ENCODE measurements at places on chromosomes 7 and 10.

DNA sequence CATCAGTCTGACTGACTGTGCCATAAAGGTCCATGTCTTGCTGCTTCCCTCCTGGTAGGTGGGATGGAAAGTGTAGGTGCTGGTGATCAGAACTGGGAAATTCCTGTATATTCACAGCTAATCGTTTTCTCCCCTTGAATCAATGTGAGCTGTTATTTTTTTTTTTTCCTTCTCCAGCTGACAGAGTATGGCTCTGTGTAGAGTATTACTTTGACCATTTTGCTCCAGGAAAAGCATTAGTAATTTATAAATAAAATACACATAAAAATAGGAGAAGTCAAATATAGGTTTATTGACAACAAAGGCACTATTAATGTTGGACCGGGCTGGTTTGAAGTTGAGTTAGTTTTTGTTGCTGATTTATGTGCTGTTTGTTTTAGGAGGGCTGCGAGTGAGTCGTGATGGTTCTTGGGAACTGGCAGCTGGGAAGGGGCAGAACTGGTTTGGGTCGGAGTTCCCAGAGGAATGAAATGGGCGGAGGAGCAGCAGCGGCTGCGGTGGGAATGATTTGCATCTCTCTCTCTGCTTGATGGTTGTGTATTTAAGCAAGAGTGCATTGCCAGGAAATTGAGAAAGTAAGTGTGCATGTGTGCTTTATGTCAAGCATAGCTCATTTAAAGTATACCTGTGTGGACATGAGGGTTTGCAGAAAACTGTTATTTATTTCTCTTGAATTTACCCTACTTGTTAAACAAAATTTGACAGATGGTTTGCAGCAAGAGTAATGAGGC, 80.9 kb downstream of the LRMDA start:
- DNase-seq = no peak

GRCh38 chr7:101333912-101334311, 12.3 kb upstream of the IFT22 start:
- no peak for DNase-seq

GRCh38 chr7:20144801-20145200, 72.4 kb downstream of the MACC1 start:
- no peak for DNase-seq

DNA sequence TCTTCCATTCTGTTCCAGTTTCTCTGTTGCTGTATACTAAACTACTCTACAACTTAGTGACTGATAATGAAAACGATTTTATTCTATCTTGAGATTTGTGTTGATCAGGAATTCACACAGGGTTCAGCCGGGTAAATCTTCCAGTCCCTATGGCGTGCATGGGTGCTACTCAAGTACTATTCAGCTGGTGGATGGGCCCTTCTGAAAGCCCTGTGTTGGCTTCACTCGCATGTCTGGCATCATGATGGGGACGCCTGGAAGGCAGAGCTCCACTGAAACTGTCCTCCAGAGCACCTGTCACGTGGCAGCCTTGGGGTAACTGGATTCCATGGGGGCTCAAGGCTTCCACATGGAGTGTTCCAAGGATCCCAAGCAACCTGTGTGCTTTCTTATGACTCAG, 86.0 kb upstream of the ZMIZ1 start:
- DNase-seq = no peak

GRCh38 chr7:12490107-12490688, 80.3 kb upstream of the SCIN start:
- DNase-seq = no peak

GRCh38 chr10:77180794-77181193, 456.8 kb downstream of the KCNMA1 start:
- no peak for DNase-seq

GRCh38 chr10:15426558-15426957, 55.5 kb upstream of the FAM171A1 start:
- DNase-seq = no peak

DNA sequence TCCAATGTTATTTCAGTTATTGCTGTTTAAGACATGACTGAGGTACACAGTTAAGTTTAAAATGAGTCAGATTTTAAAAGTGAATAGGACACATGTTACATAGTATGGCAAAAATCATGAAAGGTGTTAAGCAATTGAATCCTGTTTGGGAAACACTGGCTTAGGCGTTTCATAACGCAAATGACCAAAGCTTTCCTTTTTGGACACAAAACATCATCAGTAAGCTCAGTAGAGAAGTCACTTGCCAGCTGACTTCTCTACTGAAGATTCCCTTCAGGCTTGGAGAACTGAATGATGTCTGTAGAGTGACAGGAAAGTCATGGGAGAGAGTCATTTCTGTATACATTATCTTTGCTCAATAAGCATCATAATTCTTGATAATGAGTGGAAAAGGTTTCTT, 64.4 kb upstream of the RSBN1L start:
- DNase-seq = no peak

- no peak for DNase-seq
Measured at GRCh38 chr10:16477757-16478156, 40.9 kb downstream of the PTER start.

DNA sequence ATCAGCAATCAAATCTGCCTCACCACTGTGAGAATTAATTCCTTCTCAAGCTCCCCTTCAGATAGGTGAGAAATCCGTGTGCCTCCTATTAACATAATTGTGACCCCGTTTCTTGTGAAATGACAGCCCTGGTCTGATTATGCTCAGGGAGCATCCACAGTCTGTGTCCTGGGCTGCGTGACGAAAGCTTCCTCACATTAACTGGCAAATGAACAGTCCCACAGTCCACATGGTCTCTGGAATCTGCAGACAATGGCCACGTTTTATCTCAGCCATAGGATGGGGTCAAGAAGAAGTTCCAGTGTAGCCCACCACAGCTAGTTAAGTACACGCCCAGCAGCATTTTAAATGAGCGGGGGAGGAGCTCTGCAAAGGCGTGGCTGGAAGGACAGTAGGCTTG, 229.2 kb downstream of the RPS24 start:
- DNase-seq = no peak

DNA sequence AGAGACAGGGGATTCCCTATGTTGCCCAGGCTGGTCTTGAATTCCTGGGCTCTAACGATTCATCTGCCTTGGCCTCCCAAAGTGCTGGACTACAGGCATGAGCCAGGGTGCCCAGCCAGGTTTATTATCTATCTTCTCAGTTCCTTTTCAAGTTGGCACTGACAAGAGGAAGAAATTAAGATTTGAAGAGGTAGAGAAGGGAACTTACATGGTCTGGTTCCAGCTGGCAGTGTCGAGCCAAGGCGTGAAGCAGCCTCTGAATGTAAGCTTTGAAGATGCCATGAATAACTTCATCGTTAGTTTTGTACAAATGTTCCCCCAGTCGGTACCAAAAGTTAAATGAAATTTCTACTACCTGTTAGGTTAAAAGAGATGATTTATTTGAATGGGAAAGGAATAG, 57.7 kb downstream of the TNPO3 start:
- DNase-seq = no peak

DNA sequence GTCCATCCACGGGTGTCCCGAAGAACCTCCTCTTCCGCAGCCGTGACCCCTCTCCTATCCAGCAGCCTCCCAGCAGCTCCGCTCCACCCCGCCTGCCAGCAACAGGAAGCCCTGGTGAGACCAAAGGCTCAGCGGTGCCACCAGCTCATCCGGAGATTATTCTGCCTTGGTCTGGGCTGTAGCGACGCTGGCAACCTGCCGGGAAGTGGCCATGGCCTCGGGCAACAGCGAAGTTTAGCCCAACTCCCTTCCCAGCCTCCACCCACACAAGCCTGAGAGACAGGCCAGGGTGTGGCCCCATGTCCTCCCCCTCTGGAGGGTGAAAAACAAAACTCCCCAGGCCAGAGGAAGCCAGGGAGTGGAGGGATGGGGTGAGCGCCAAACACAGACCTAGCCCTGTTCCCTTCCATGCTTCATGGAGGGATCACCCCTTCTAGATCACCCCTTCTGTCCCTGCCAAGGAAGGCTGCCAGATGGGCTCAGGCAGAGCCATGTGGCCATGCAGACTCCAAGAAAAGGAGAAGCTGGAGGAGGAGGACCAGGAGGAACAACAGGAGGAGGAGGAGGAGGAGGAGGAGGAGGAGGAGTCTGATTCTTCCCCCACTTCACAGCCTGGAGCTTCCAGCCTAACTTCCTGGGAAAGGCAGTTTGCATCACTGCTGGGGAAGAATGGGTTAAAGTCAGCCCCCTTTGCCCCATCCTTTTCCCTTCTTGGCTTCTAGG, 918 bp downstream of the CALHM2 start:
- DNase-seq = peak; percentile 30

DNA sequence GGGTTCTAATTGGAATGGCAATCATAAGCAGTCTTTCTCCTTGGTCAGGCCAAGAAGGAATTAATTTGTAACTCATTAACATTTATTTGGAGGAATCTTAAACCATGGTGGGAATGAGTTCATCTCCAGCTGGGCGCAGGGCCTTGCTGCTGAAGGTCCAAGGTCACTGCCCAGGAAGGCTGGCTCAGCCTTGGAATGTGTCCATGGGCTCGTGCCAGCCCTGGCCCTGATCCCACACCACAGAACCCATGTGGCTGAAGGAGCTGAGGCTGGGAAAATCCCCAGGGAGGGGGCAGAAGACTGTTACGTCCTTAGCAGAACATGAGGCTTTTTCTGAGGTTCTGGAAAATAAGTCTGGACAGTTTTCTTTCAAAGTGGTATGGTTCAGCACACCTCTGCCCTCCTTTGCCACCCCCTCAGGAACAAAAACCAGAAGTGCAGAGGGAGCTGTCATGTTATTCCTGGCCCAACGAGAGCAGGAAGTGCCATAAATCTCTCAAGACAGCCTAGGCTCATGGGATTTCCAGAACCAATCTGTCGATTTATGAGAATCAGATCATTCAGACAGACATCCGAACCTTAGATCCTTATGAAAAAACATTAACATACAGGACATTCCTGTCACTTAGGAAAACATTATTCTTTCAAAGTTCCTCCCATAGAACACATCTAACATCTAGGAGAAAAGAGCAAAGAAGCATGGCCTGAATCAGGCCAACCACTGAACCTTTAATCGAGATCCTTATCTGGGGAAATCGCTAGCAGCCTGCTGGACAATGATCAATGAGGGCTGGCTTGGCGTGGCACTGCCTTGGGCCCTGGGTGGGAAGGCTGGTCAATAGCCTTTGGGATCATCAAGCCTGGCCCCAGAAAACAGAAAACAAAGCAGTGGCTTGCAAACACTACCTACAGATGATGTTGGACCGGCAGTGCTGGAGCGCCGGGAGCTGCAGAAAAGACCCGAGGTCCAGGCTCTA, 134.3 kb downstream of the TAX1BP1 start:
- DNase-seq = no peak

GRCh38 chr7:142185801-142186200, 72.1 kb downstream of the PRSS58 start:
- DNase-seq = no peak

GRCh38 chr7:90923541-90923997, 327.4 kb downstream of the CDK14 start:
- DNase-seq = no peak

All from stimulated activated CD4-positive, alpha-beta T cell treated with anti-CD3 and anti-CD28 coated beads, Interleukin-1b, Interleukin-23, amount 100 ng/mL, for 4 hours (primary cell).